ENCODE measurements at places on chromosomes 5 and 9. TPM values are rescaled to one million over a fixed set of nuclear protein-coding genes. Genes with fewer than 3 reads are reported as not detected.

DNA sequence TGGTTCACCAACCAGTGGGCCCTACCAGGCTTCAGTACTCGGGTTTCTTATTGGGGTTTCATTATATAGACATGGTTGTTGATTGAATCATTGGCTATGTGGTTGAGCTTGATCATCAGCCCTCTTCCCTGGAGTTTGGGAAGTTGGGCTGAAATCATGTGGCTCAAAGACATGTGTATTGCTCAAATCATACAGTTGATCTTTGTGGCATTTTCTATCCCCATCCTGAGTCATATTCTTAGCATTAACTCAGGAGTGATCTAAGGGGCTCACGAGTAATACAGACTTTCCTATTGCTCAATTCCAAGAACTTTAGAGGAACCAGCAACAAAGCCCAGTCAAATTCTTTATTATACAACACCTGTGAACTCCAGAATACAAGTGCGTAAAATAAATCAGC lies 66.2 kb downstream of the SMC5 start:
- peak; percentile 85 for DNase-seq

- DNase-seq, result no peak
Observed at GRCh38 chr9:137658781-137659180, 40.0 kb downstream of the EHMT1 start.

DNA sequence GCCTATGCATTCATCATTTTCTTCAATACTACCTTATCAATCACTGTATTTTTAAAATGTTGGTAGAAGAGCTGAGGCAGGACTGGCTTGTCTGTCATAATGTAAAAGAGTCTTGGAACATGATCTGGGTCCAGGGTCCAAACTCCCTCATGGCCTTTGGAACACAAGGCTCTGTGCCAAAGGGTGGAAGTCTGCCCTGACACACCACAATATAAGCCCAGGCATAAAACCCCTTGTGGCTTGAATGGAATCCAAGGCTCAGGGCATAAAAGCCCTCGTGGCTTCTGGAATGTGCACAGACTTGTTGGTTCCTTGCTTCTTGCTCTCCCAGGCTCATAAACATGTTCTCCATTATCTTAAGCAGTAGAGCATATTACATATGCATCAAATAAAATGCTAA lies 48.0 kb downstream of the GABRB2 start:
- DNase-seq, result no peak

GRCh38 chr9:93619272-93619775 lies 42.9 kb downstream of the PHF2 start:
- no peak for DNase-seq

SMAD5 gene
- 53.1 TPM for total RNA-seq

VAV2 gene
- total RNA-seq, result 9.0 TPM
